ENCODE measurements at places on chromosomes 5 and 9.

GRCh38 chr5:133635051-133635450 lies 22.7 kb upstream of the FSTL4 start:
- DNase-seq, result no peak

DNA sequence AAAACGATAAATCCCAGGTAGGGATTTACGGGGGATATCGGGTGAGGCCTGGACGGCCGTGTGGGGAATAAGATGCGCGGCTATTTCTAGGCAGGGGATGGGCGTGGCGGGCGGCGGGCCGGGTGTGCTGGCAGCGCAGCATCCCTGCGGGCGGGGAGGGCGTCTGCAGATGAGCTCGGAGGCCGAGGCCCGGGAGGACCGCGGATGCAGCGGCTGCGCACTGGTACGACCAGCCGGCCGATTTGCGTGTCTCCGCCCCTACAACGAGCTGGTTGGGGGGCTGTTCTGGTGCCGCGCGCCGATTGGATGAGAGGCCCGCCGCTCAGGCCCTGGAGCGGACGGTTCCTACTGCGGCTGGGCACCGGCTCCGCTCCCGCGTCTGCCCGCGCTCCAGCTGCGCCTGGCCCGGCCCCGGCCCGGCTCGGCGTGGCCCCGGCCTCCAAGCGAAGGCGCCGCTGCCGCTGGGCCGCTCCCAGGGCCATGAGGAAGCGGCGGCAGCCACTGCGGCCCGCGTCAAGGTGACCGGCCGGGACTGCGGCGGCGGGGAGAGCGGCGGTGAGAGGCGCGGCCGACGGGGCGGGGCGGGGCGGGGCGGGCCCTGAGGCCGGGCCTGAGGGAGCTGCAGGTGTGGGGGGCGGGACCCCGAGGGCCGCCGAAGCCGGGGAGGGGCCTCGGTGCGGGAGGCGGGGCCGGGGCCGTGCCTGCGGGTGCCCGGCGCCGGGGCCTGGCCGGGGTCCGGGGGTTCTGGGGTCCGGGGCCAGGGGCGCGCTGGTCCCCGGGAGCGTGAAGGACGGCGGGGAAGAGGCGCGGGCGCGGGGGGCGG lies at the start of gene RALGPS1:
Gene RALGPS1 (plus strand): TSS at position 325 of the 823 bp plus-strand sequence. CDS start 47,508 bp downstream, outside the sequence.
- DNase-seq, result peak; percentile 91

- no peak for DNase-seq
These were observed 871.2 kb upstream of the DMAC1 start for GRCh38 chr9:8670751-8671150.

- DNase-seq, result no peak
These were observed 378.2 kb downstream of the FAM170A start for GRCh38 chr5:120007598-120007997.

GRCh38 chr9:126689027-126689825 lies 75.5 kb downstream of the LMX1B start:
- no peak for DNase-seq

DNA sequence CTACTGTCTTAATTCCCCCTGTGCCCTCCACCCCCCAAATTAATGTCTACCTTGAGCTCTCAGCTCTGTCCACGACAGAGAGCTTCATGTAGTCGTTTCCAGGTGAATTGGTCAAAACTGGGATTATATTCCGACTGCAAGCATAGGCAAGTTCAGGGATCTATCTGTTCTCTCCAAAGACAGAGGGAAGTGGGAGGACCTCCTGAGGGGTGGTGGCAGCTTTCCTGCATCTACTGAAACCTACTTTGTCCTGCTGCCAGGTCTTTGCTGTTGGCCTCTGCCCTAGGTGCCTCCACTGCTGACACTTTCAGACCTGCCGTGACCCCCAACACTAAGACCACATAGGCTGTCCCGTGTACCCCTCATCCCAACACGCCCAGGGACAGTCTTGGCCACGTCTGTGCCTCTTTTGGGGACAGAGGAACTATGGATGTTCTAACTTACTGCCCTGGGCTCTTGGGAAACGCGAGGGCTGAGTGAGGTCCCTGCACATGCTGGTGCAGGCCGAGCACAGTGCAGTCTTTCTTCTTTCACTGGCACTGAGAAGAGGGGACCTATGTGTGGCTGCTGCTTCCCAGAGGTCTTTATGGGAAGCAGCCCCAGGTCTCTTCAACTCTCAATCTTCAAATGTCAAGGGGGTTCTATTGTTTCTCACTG lies 125.6 kb downstream of the NTRK2 start:
- DNase-seq, result no peak

- DNase-seq, result no peak
These were observed 28.4 kb upstream of the LTC4S start for GRCh38 chr5:179765400-179765799.

DNA sequence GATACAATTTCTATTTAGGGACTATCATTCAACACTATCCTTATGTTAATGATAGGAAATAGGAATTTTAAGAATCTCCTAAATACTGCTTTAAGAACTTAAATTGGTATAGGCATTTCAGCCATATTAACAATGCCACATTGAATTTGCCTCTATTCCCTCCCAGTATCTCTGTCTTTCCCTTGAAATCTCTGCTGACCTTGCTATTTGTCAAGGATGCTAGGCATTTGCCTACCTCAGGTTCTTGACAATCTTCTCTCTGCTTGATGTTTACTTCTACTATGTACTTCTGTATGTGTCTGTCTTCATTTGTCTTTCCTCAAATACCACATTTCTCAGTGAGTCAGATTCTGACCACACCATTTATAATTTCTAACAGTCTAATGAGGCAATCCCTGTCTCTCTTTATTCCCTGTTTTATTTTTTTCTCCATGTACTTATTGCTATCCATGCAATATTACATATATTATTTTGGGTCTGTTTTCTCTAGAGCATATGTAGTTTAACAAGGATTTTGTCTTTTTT lies 1461.4 kb upstream of the CDH9 start:
- DNase-seq, result no peak

- no peak for DNase-seq
These were observed 59.4 kb downstream of the NDUFAF2 start for GRCh38 chr5:61004448-61004847.

GRCh38 chr9:71915495-71915894 lies 4.1 kb downstream of the C9orf85 start:
- no peak for DNase-seq

DNA sequence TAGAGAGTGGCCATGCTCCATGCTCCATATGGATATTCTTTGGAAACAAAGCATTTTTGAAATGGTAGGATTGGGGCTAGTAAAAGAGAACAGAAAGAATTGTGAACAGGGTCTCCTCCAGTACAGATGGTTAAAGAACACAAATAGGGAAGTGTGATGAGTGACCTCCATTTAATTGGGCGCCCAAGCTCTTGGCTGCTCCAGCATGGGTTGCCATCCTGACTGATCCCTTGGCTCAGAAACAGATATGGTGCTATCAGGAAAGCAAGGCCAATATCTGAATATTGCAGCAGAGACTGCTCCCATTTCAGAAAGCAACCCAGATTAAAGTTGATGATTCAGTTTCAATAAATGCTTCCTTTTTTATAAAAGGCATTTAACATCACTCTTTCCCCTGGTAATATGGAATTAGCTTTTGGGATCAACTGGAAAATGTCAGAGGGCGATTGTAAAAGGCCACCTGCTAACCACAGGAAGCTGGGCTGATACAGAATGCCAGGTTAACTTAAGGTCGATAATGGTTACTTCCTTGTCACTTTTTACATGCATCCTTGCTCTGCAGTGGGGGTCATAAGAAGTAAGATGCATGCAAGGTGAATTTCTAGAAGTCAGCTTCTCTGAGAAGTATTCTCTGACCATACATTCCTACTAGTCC lies 52.9 kb downstream of the TMC1 start:
- DNase-seq, result no peak

DNA sequence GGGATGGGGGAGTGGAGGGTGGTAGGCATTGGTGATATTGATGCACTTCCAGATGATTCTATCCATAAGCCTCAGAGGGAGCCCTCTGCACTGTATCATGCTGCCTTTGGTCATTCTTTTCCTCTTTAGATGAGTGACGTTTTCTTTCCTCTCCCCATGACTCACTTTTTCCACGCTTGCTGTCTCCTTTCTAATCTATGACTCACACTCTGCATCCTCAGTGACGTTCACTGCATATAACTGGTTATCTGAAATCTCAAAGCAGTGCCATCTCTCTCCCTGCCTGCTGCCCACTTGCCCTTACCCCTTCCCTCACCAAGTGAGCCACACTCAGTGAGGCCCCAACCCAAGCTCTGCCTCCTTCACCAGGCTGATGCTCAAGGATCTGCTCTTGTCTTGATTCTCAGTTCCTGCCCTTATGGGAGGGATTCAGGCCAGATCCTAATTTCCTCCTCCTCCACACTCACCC lies 31.6 kb downstream of the PTGS1 start:
- no peak for DNase-seq

- no peak for DNase-seq
These were observed 719.6 kb upstream of the WWC1 start for GRCh38 chr5:167571824-167572223.

- no peak for DNase-seq
These were observed 57.5 kb upstream of the GNA14 start for GRCh38 chr9:77705636-77706035.

DNA sequence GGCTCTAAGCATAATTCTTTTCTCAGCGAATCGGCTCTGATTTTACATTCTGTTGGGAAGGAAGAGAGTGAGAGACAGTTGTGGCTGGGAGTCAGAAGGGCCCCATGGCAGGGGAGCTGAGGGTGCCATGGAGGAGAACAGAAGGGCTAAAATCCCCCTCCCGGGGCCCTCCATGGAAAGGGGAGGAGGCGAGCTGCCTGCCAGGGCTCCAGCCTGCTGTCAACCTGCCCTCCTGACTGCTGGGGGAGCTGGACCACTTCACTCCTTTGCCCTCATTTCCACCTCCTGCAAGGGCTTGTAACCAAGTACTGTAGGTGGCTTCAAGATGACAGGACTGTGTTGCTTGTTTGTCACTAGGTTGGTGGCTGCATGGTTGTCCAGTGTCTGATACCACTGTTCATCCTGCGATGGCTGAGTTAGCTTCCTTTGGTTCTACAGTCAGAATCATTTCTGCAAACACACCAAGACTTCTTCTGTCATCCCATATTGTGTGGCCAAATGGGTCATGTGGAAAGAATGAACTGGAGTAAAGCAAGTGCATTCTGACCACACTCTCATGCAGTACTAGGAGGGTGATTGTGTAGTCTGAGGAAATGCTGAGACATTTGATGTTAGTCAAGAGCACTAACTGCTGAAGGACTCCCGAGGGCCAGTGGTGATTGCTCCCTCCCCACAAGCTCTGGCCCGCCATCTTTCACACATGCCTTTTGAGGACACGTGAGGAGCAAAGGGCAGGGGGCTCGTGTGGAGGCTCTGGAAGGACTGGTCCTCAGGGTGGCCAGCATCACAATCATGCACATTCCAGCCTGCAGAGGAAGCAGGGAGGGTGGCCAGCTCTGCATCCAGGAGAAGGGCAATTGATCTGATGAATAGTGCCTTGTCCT lies 307.2 kb downstream of the GADD45G start:
- DNase-seq, result no peak

DNA sequence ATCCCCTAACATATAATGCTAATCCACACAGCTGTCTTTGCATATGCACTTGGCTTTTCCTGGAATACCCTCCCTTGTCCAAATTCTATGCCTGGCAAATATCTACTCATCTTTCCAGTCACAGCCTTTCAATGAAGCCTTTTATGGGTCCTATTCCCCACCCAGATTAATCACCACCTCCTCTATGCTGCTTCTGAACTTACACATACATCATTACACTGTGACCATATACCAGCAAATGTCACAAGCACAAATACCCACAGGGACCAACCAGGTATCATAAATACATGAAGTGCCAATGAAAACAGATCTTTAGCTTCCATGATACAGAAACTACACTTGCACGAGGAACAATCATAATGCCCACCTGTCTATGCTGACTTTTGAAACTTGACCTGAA lies 22.3 kb downstream of the LPAR1 start:
- DNase-seq, result no peak

DNA sequence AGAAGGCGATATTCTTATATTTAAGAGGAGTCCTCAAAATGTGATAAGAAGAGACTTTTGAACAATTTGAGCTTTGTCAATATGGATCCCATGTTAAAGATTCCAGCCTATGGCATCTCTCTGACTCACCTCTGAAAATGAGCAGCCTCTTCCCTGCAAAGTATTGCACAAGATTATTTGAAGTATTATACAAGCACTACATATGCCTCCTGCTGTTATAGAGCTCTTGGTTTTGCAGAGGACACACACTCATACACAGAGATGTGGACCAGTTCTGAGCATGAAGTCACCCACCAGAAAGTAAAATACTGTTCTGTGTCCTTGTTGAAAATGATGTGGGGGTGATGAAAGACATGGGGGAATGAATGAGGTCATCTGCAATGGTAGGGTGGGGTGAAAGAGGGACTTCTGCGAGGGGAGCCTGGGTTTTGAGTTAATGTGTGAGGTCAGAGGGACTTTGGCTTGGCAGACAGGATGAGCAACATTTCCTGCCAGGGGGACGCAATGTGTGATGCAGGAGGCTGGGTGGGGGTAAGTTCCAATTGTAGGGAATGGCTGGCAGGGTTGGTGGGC lies 25.8 kb downstream of the FBXL7 start:
- no peak for DNase-seq

GRCh38 chr5:154236536-154237375 lies 46.2 kb downstream of the GALNT10 start:
- DNase-seq, result no peak

DNA sequence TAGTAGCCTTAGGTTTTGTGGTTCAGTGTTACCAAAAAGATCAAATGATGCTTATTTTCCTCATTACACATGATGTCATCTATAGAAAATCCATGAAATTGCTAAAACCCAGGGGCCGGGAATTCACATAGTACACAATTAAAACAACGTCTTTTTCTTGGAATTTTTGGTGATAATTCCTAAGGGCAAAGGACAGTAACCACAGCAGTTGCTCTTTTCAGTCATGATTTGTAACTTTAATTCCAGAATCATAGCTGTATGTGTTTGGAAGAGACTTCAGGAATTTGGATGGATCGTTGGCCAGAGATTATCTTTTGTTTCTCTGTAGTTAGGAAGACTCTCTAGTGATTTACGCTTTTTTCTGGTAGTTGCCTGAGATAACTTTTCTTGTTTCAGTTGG lies 748.7 kb downstream of the TLE4 start:
- DNase-seq, result no peak

- no peak for DNase-seq
These were observed 674.6 kb upstream of the ZNF608 start for GRCh38 chr5:125421006-125421405.

DNA sequence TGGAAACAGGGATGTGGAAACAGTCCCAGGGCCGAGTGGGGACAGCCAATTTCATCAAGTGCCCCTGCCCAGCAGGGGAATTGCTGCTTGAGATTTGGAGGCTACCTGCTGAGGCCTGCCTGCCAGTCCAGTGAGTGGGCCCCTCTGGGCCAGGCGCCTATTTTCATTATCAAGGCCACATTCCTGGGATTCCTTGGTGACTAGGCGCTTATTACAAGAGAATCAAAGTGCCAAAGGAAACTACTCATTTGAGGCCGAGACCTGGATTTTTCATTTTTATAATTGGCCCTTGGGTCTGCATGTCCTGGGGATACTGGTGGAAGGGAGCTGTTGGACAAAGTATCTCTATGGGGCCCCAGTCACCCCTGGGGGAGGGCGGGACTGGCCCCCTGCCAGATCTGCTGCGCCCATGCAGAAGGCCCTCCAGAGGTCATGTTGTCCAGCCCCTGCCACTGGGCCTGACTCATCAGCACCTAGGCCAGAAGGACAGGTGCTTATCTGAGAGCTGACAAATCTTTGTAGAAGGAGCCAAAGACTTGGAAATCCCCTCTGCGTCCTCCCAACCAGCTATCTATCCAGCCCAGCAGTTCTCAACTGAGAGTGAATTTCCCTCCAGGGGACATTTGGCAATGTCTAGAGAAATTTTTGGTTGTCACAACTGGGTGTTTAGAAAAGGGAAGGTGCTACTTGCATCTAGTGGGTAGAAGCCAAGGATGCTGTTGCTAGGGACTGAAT lies 45.6 kb downstream of the FOXI1 start:
- no peak for DNase-seq

- DNase-seq, result no peak
These were observed 133.7 kb downstream of the ERCC6L2 start for GRCh38 chr9:96009223-96009602.

Measured in CD8-positive, alpha-beta memory T cell (primary cell).